ENCODE measurements at places on chromosomes 16 and 17. TPM values are rescaled to one million over a fixed set of nuclear protein-coding genes. Genes with fewer than 3 reads are reported as not detected.
A peak's percentile ranks its signal among the peaks of the same experiment; 100 is the strongest.

Gene TMEM100
- 4.6 TPM for total RNA-seq

Gene CD300LB
- not detected for total RNA-seq

DNA sequence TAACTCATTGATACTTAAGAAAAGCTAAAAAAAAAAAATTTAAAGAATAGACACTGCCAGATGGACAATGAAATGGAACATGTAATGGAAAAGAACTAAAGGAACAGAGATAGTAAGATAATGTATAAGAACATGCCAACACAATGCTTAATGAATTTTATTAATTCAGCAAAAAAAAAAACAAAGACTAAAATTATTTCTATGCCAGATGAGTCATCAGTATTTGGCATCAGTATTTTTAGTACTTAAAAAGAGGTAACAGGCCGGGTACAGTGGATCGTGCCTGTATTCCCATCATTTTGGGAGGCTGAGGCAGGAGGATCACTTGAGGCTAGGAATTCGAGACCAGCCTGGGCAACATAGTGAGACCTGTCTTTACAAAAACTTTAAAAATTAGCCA is 168.5 kb downstream of the CYB561 start:
- H3K4me3 ChIP-seq = no peak overlapping the region
- no peaks in the 10 kb centered on the region for H3K27me3 ChIP-seq
- H3K4me1 ChIP-seq = no peaks in the 10 kb centered on the region
- H3K36me3 ChIP-seq = no peaks in the 10 kb centered on the region

- H3K4me3 ChIP-seq = no peak overlapping the region
- no peaks in the 10 kb centered on the region for H3K4me1 ChIP-seq
- H3K27ac ChIP-seq = no peak overlapping the region
- no peaks in the 10 kb centered on the region for H3K36me3 ChIP-seq
- no peak for DNase-seq
Measured at GRCh38 chr17:41567317-41567716, 4.5 kb downstream of the KRT9 start.

- H3K27me3 ChIP-seq = no peaks in the 10 kb centered on the region
- H3K4me3 ChIP-seq = no peak overlapping the region
- no peak for DNase-seq
- H3K36me3 ChIP-seq = no peaks in the 10 kb centered on the region
Measured at GRCh38 chr17:13268791-13269595, 251.2 kb upstream of the ELAC2 start.

- no peak for DNase-seq
- H3K27ac ChIP-seq = no peak overlapping the region
- no peaks in the 10 kb centered on the region for H3K27me3 ChIP-seq
- H3K4me1 ChIP-seq = peaks cover 4% of the 10 kb centered on the region
Measured at GRCh38 chr16:8848939-8849391, 19.8 kb downstream of the CARHSP1 start.

- H3K36me3 ChIP-seq = no peaks in the 10 kb centered on the region
- no peak overlapping the region for H3K4me3 ChIP-seq
- no peak overlapping the region for H3K27ac ChIP-seq
- H3K27me3 ChIP-seq = no peaks in the 10 kb centered on the region
Measured at GRCh38 chr17:44078412-44078811, 7.9 kb downstream of the G6PC3 start.

DNA sequence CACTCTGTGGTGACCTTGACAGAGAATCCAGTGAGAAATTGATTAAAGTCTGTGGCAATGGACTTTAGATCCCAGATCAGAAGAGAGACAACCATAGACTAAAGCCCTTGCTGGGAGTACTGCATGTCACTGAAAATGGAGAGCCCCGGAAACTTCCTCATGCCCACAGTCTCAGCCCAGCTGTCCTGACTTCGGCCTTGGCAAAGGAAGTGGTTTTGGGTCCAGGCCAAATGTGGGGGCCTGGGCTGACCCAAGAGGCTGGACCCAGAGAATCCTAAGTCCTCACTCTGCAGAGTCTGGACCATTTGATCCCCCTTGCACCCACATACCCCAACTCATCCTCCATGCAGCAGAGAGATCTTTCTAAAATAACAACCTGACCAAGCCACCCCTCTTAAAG is 4.7 kb upstream of the BEAN1 start:
- H3K4me3 ChIP-seq = no peak overlapping the region
- no peaks in the 10 kb centered on the region for H3K36me3 ChIP-seq
- H3K27me3 ChIP-seq = peaks cover 13% of the 10 kb centered on the region
- peak; percentile 40 for DNase-seq
- peaks cover 10% of the 10 kb centered on the region for H3K4me1 ChIP-seq

DNA sequence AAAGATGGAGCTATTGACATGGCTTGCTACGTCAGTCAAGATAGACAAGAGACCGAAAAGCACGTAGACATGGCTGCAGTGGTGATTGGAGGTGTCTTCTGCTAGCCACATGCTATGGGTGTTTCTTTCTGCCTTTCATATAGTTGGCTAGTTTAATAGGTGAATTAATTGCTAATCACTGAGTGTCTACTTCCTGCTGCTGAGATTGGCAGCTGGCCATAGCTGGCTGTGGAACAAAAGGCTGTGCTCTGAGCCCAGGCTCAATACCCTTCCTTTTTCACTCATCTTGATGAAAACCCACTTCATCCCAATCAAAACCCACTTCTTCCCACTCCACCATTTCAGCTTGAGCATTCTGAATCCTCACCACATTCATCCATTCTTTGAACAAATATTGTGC is 221.4 kb upstream of the MAF start:
- H3K27ac ChIP-seq = no peak overlapping the region
- H3K36me3 ChIP-seq = no peaks in the 10 kb centered on the region
- H3K4me3 ChIP-seq = no peak overlapping the region
- no peaks in the 10 kb centered on the region for H3K27me3 ChIP-seq
- no peaks in the 10 kb centered on the region for H3K4me1 ChIP-seq

GRCh38 chr16:85571563-85571812 is 41.6 kb upstream of the GSE1 start:
- H3K4me1 ChIP-seq = peaks cover 51% of the 10 kb centered on the region
- peak overlapping the region; percentile 72 for H3K27ac ChIP-seq
- H3K27me3 ChIP-seq = no peaks in the 10 kb centered on the region
- H3K4me3 ChIP-seq = no peak overlapping the region
- H3K36me3 ChIP-seq = no peaks in the 10 kb centered on the region
- no peak for DNase-seq

- H3K4me3 ChIP-seq = no peak overlapping the region
- DNase-seq = no peak
- no peak overlapping the region for H3K27ac ChIP-seq
- H3K27me3 ChIP-seq = no peaks in the 10 kb centered on the region
- H3K36me3 ChIP-seq = no peaks in the 10 kb centered on the region
Measured at GRCh38 chr16:48434653-48435317, 49.6 kb upstream of the SIAH1 start.

DNA sequence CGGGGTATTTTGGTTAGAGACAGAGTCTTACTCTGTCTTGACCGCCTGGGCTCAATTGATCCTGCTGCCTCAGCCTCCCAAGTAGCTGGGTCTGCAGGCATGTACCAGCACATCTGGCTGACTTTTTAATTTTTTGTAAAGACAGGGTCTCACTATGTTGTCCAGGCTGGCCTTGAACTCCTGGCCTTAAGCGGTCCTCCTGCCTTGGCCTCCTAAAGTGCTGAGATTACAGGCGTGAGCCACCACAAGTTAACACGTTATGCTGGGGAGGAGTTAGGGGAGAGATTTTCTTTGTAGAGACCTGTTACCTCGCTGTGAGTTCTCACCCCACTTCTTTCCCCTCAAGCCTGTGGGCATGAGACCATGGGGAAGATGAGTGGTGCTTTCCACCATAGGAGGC is 1.8 kb upstream of the CES4A start:
- no peaks in the 10 kb centered on the region for H3K27me3 ChIP-seq
- H3K27ac ChIP-seq = no peak overlapping the region
- H3K36me3 ChIP-seq = no peaks in the 10 kb centered on the region

GRCh38 chr17:41499714-41500113 is 5.7 kb downstream of the KRT13 start:
- DNase-seq = no peak
- no peak overlapping the region for H3K4me3 ChIP-seq
- H3K4me1 ChIP-seq = no peaks in the 10 kb centered on the region
- H3K27me3 ChIP-seq = no peaks in the 10 kb centered on the region

All from Peyer's patch (tissue), 4 donors.